Fibroblast of lung (primary cell): ENCODE measurements at places on chromosomes 7 and 10. TPM values are rescaled to one million over a fixed set of nuclear protein-coding genes. Genes with fewer than 3 reads are reported as not detected.

The FAM180A gene
- 15.6 and 70.0 TPM in 2 replicates for polyA plus RNA-seq

The MSMB gene
- not detected in 2 replicates for polyA plus RNA-seq

The PAPSS2 gene
- polyA plus RNA-seq = 175 and 286 TPM in 2 replicates

The STRA8 gene
- not detected in 2 replicates for polyA plus RNA-seq

The SPDYE2B gene
- not detected in 2 replicates for polyA plus RNA-seq

The MSS51 gene
- 0.43 and 0.78 TPM in 2 replicates for polyA plus RNA-seq

The CARD11 gene
- polyA plus RNA-seq = 0.02 and 0.07 TPM in 2 replicates

The PTF1A gene
- not detected in 2 replicates for polyA plus RNA-seq

The SAP25 gene
- 0.22 TPM in 1 of 2 replicates, not detected in the other for polyA plus RNA-seq
